ENCODE measurements at places on chromosomes 5 and 9.
A peak's percentile ranks its signal among the peaks of the same experiment; 100 is the strongest.

DNA sequence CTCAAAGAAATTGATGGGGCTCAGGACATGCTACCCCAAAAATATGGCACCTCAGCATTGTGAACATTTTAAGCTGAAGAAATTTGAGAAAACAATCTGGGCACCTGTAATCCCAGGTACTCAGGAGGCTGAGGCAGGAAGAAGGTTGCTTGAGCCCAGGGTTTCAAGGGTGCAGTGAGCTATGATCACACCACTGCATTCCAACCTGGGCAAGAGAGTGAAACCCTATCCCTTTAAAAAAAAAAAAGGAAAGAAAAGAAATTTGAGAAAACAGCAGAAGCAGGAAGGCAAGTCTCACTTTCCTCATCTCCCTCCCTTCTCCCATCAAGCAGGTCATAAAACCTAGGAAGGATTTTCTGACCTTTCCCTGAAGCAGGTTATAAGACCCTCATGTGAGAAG lies 23.6 kb downstream of the TPD52L3 start:
- DNase-seq: no peak

- no peak for DNase-seq
Measured at GRCh38 chr9:131398204-131398603, 4.3 kb downstream of the PRRC2B start.

DNA sequence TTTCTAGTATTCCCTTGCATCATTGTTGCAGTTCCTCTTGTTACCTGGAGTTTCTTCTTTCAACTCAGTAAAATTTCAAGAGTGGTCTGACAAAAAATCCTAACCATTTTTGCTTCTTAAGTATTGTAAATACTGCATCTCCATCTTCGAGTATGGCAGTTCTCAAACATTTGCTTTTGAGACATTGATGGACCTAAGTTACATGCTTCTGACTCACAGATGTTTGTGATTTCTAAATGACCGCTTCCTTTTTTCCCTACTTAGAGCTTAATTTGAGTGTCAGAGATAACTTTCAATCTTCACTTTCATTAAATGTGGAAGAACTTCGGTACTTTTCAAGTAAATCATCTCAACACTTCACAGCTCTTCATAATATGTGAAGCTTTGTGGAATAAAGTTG lies 4.2 kb downstream of the UHRF2 start:
- DNase-seq: no peak

DNA sequence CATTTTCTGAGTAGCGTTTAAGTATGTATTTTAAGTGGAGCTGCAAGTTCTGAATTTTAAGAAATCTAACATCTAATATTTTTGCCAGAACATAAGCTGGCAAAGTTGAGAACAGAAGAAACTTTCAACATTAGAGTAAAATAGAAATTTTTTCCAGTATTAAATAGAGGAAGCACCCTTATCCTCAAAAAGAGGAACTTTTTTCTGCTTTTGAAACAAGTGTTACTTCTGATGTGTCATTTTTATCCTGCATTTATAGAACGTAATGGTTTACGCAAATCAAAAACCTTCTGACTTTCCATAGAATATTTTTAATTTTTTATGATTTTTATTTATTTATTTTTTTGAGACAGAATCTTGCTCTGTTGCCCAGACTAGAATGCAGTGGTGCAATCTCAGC lies 21.8 kb downstream of the ZBED3 start:
- DNase-seq: no peak

GRCh38 chr9:100425758-100426157 lies 1.2 kb upstream of the MSANTD3 start:
- DNase-seq: peak; percentile 28

Measured in tongue (tissue), 3 donors.